GM12864 (cell line): ENCODE measurements at places on chromosomes 7 and 10.

- DNase-seq: no peak
Observed at GRCh38 chr10:84191106-84191505, 3.2 kb upstream of the CDHR1 start.

GRCh38 chr10:29974773-29975172 lies 84.6 kb downstream of the JCAD start:
- DNase-seq: no peak

DNA sequence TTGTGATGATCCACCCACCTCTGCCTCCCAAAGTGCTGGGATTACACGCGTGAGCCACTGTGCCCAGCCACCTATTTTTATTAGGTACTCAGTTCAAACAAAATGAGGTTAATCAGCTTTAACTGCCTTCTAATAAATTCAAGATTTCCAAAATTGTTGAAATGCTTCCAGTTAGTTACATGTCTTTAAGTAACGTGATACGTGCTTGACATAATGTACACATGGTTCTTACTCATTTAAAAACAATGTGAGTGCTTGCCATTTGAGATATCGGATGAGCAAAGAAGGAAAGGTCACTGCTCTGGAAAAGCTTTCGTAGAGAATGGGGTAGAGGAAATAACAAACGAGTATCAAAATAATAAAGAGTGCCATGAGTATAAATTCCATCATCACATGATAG lies 83.6 kb downstream of the KMT2E start:
- no peak for DNase-seq

DNA sequence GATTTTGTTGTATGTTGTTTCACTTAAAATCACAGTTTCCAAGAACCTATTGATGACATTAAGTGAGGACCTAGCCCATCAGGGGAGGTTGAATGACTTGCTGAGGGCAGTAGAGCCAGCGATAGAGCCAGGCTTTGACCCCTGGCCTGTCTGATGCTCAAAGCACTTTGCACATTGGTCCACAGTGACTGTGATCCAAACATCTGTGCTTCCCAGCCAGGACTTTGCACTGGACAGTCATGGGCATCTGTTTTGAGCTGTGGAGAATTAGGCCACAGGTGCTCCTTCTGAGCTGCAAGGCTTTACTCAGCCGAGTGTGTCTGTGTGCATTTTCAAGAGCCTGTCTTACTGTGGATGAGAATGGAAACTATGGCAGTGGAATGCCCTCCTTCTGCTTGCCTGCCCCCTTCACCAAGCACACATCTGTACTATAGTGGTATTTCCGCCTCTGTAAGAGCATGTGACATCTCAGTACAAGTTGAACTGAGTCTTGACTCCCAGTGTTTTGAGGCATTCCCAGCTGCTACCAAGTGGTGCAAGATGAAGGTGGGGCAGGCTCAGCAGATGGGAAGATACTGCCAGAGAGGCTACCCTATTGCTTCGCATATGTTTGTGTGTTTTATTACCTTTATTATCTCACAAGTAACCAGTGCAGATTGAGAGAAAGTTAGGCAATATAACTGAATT lies 72.7 kb upstream of the AOAH start:
- no peak for DNase-seq

DNA sequence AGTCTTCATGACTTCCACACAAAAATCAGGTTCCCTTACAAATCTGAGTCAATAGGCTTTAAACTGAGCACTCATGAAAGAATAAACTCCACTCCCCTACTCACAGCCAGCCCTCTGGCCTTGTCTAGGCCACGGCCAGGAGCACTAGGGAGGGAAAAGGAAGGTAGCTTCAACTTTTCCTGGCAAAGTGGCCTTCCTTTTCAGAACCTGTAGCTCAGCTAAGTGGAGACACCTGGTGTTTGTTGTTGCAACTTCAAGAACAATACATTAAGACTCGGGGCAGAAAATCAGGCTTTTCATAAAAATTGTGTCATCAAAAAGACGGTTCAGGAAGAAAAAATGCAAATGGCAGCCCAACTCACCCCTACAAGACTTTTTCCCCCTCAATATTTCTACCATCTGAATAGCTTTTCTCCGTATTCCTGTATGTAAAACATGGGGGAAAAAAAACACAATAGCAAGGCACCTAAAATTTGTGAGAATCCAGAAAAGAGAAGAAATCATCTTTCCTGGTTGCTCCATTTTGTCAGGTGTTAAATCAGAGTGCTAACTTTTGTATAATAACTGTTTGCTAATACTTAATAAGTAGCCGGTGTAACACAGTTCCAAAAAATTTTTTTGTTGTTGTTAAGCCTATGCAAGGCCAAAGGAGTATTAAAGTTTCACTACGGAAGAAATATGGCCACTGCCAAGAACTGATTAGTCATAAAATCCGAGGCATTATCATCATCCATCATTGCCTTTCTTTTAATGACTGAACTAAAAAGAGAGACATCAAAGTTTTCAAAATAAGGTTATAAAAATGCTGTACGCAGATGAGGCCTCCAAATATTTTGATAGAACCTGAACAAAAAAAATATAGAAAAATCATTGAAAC lies 66.2 kb upstream of the ARID5B start:
- peak; percentile 22 for DNase-seq

DNA sequence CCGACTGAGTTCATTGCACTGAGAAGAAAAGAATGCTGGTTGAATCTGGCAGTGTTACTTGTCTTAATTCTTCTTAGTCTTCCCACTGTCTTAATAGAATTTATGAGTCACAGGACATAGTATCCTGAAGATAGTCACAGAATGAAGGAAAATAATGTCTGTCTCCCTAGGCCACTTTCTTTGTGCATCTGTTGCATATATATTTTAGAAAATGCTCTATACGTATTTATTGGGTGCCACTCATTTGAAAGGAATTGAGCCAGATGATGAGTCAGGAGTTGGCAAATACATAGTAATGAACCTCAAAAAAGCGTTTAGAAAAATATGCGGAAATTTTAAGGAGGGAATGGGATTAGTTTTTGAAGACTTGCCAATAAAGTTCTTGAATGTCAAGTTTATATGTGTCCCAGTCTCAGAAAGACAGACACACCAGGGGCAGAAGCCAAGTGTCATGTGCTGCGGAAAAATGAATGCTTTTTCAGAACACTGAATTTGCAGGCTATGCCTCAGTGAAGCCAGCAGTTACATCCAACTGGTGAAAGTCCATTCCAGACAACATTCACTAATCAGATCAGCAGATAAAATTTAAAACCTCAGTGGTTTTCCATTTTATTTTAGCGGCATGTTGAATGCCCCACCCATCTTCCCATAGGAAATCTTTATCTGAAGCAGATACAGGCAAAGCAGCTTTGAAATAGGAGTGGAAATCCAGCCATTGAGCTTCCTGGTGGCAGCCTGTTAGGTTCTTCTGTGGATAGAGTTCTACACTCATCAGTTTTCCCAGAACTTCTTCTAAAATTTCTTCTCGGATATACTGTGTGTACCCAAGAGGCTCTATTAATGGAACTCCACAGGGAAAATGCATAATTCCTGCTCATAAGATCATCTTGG lies 308.4 kb downstream of the BICC1 start:
- DNase-seq: no peak

GRCh38 chr10:69489506-69490090 lies 38.3 kb downstream of the TSPAN15 start:
- DNase-seq: no peak
